MCF 10A (cell line): ENCODE measurements at places on chromosomes 11 and 22. TPM values are rescaled to one million over a fixed set of nuclear protein-coding genes. Genes with fewer than 3 reads are reported as not detected.

DNA sequence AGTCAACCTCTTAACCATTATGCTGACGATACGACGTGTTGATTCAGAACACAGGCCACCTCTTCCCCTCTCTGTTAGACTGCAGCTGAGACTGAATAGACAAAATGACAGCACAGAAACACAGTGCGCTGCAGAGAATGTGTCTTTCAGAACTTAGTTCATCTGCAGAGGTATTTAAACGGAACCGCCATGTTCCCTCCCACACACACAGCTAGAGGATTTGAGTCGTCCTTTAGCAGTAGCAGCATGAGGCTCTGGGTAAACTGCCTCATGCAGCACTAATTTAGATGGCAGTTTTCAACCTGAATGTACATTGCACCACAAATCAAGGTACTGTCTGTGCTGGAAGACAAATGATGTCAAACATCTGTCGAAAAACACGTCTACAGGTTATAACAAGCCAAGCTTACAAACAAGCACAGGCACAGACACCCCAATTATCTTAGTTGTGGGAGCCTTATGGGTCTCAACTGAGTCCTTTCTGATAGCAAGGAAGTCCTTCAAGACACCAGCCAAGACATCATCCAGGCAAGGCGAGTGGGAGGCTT is 76.6 kb upstream of the LRRC4C start:
- DNase-seq: no peak

DNA sequence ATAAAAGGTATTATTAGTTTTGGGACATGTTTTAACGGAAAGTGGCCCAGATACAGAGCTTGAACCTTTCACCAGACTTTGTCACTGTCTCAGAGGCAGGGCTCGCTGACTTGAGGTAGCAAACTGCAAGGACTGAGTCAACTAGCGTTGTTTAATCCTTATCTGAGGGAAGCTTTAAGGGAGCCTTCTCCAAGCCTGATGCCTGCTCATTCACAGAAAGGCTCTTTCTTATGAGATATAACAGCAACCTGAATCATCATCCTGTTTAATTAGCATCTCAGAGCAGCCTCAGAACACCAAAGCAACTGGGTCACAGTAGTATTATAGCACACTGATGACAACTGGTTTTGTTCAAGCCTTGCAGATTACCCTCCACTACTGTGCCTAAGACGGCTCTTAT is 54.2 kb upstream of the CYP2D6 start:
- DNase-seq: no peak

- no peak for DNase-seq
Measured at GRCh38 chr11:17221968-17222367, 14.2 kb upstream of the PIK3C2A start.

C22orf31 gene
- total RNA-seq: not detected in 2 replicates

- DNase-seq: no peak
Measured at GRCh38 chr11:19134004-19134403, 17.0 kb downstream of the ZDHHC13 start.

DNA sequence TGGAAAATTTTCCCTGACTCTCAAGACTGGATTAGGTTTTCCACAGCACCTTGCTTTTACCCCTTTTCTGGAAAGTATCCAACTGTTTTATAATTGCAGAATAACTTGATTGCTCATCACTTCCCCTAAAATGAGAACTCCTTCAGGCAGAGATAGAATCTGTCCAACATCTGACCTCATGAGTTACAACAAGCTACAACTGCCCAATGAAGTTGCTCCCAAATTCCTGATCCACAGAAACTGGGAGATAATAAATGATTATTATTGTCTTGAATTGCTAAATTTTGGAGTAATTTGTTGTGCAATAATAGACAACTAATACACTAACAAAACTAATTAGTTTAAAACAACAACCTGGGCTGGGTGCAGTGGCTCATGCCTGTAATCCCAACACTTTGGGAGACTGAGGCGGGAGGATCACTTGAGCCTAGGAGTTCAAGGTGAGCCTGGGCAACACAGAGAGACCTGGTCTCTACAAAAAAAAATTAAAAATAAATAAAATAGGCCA is 10.0 kb upstream of the CCDC83 start:
- DNase-seq: peak; percentile 65

GRCh38 chr22:22080270-22080669 is 97.7 kb upstream of the TOP3B start:
- no peak for DNase-seq

UFD1 gene
- total RNA-seq: 62.3 and 64.4 TPM in 2 replicates

OR6A2 gene
- 0.17 and 0.28 TPM in 2 replicates for total RNA-seq

DNA sequence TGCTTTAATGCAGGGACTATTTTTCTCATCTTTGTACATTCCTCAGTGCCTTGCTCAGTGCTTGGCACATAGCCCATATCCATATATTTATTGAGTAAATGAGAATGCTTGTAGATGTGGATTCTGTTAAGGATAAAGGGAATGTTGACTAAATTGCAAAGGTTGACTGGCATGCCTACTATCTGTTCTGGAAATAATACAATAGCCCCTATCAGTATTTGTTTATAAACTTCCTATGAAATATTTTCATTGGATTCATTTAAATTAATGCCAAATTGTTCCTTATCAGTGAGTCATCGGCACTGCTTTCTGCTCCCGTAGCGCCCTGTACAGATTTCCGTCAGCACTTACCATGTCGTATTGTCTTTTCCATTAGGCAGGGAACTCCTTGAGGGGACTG is 8.0 kb downstream of the RNF121 start:
- DNase-seq: no peak

DNA sequence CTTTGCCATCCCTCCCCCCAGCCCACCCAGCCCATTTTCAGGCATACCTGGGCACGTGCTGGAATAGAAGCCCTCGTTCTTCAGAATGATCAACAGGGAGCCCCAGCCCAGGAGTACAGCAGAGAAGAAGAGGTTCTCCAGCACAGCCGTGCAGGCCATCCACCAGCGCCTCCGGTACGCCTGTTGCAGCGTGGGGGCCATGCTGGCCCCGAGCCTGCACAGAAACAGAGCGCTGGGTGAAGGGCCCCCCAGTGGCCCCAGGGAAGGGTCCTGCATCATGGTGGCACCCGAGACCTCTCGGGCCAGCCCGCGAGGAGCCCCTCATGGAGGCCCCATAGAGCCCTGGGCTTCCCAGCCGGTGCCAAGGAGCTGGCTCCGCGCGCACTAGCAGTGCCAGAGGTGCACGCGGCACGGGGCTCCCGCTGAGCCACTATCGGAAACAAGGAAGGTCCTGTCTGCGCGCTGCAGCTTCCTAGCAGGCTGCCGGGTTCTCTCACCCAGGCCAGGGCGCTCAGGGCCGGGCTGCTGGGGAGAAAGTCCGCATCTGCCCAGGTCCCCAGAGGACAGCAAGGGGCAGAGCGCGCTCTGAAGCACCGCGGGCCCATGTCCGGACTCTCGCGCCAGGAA is 1.5 kb downstream of the SLC43A1 start:
- no peak for DNase-seq
